ENCODE measurements at places on chromosomes 2 and 18.

GRCh38 chr2:190052307-190052706, 10.2 kb downstream of the MSTN start:
- no peak for DNase-seq

GRCh38 chr2:182248362-182248761, 178.5 kb downstream of the PDE1A start:
- no peak for DNase-seq

DNA sequence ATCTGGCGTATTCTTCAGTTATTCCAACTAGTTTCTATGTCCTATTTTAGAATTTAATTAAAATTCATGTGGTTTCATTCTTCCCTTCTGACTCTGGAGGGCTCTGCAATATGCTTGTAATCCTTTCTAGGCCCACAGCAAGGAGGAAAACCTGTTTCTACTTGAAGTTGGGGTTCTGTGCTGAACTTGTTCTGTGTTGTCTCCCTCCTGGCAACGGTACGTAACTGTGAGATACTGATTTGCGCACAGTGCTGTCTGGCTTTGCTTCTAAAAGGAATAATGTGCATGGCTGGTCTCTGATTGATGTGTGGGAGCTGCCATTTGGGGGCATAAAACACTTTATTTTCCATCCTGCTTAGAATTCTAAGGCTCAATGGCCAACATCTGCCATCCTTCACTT, 81.7 kb downstream of the NABP1 start:
- DNase-seq, result no peak

DNA sequence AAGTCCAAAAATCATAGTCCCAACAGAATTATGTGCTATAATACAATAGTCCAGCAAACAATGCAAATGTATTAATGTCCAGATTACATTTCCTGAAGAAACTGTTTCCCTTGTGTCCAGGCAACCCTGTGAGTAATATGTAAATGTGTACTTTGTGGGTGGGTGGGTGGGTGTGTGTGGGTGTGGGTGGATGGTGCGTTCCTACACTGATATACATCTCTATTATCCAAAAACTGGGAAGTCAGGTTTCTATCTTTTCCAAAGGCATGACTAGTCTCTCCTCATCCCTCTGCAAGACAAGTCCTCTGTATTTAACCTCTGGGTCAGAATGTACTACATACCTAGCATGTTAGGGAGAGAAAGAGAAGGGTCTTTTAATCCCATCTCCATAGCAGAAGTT, 71.6 kb downstream of the LNPK start:
- DNase-seq, result no peak

GRCh38 chr2:233691443-233692433, 952 bp upstream of the UGT1A6 start:
- DNase-seq, result no peak

Measured in H1 (cell line).